ENCODE measurements at places on chromosomes 13 and 19. TPM values are rescaled to one million over a fixed set of nuclear protein-coding genes. Genes with fewer than 3 reads are reported as not detected.

Gene TEKTIP1
- 6.4 TPM for total RNA-seq

Gene ATF5
- 35.5 TPM for total RNA-seq

Gene ZNF154
- total RNA-seq = 14.2 TPM

Gene CATSPERD
- total RNA-seq = not detected

Gene ZNF772
- 16.9 TPM for total RNA-seq

Gene MBD3
- 60.7 TPM for total RNA-seq

Gene PCSK4
- 4.5 TPM for total RNA-seq

Gene ATXN8OS
- not detected for total RNA-seq

Gene OR7D2
- not detected for total RNA-seq

Gene NLRP12
- total RNA-seq = 0.31 TPM

Gene SOHLH2
- total RNA-seq = 9.7 TPM

Gene PCDH8
- total RNA-seq = not detected

Gene ICAM4
- total RNA-seq = 1.0 TPM

Gene PPM1N
- 1.4 TPM for total RNA-seq

Gene ACP7
- 1.8 TPM for total RNA-seq

Gene YJEFN3
- total RNA-seq = 14.1 TPM

Gene RDH8
- total RNA-seq = not detected
